ENCODE measurements at places on chromosomes 3 and 15.
A peak's percentile ranks its signal among the peaks of the same experiment; 100 is the strongest.

DNA sequence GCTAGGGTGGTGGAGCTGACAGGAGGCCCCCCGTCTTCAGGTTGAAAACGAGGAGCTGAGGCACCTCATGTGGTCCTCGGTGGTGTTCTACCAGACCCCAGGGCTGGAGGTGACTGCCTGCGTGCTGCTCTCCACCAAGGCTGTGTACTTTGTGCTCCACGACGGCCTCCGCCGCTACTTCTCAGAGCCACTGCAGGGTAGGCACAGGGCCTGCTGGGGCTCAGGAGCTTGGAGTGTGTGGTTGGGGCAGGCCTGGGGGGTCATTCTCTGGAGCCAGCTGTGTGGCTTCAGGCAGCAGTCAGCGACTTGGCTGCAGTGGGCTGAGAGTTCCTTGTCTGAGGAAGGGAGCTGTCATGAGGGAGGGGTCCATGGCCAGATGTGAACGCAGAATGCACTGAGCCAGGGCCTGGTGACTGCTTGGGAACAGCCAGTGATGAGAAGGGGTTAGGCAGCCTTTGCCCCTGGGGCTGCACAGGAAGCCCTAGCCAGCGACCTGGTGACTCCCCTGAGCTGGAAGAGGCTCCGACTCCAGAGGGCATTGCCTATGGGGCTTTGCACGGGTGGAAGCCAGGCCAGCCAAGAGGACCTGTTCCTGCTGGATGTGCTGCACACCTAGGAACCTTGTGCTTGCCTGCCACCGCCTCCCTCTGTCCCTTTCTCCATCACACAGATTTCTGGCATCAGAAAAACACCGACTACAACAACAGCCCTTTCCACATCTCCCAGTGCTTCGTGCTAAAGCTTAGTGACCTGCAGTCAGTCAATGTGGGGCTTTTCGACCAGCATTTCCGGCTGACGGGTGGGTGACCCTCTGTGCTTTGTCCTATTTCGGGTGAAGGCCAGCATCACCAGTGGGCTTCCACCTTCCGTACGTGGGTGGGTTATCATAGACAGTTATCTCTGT is 4.9 kb upstream of the STAB1 start:
- DNase-seq = no peak

DNA sequence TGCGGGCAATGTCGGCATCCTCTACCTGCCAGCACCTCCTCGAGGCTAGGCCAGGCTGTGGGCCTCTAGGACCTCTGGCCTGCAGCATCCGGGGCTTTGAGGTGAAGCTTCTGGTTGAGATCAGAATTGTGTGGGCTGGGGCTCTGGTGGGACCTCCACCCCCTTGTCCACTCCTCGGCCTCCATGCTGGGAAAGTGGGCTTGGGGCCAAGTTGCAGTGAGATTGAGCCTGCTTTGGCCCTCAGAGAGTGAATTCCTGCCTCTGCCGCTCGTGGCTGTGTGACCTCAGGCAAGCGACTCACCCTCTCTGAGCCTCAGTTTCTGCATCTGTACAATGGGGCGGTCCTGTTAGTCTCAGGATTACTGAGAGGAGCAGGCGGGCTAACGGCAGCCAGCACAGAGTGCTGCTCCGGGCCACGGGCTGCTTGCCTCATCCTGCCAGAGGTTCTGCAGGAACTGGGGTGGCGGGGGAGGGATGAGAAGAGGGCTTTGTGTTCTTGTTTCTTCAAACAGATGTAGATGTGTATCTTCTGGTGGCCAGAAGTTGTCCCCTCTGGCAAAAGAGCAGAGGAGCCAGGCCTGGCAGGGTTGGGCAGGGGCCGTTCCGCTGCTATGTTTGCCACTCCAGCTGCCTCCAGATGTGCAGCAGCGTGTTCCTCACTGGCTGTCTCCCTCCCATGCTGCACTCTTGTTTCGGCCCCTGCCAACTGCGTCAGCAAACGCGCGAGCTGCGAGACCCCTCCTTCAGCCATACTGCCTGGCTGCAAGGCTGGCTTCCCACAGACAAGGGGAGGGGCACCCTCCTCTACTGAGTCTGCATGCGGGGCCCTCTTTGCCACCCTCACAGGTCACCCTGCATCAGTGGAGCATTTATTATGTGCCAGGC is 33.7 kb downstream of the FBLN2 start:
- DNase-seq = no peak

- DNase-seq = no peak
Measured at GRCh38 chr3:43757666-43758321, 67.1 kb downstream of the ABHD5 start.

GRCh38 chr15:42707873-42708544 is 28.9 kb downstream of the CDAN1 start:
- DNase-seq = no peak

- no peak for DNase-seq
Measured at GRCh38 chr3:67018105-67018788, 20.1 kb downstream of the KBTBD8 start.

- DNase-seq = peak; percentile 14
Measured at GRCh38 chr15:52558196-52558595, 10.6 kb downstream of the ARPP19 start.

GRCh38 chr15:42042602-42043400 is 22.0 kb upstream of the PLA2G4E start:
- DNase-seq = no peak

GRCh38 chr3:27325419-27325818 is 43.8 kb downstream of the NEK10 start:
- no peak for DNase-seq

All from CD4-positive, alpha-beta T cell treated with Interferon gamma for 1 hour (primary cell).